ENCODE measurements at places on chromosomes 3 and 15.

DNA sequence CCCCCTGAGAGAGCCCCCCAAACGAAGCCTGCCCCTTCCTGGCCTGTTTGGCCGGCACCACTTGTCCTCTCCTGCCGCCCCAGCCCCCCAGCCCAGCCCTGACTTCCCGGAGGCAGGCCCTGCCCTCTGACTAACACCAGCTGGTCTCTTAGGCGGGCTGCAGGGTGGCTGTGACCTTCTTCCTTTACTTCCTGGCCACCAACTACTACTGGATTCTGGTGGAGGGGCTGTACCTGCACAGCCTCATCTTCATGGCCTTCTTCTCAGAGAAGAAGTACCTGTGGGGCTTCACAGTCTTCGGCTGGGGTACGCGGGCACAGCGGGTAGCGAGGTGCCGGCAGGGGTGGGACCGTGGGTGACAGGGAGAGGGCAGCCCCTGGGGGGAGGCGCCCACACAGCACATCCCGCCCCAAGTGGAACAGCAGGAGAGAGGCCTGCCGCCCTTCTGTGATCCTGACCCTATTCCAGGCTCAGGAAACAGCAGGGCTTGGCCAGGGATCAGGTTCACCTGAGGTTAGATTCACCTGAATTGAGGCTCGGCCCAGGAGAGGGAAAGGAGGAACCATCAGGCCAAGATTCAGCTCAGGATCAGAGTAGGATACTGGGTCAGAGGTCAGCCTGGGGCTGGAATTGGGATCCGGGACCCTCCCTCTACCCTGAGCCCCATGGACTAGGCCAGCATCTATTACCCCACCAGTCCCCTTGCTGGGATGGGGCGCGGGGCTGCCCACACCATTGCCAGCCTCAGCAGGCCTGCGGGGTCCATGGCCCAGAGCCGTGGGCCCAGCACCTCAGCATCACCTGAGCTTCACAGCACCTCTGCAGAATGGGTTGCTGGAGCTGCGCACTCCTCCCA is 21.9 kb downstream of the PTH1R start:
- DNase-seq, result no peak

- no peak for DNase-seq
Measured at GRCh38 chr3:123767009-123767372, 117.1 kb downstream of the MYLK start.

GRCh38 chr3:185067173-185067572 is 85.7 kb downstream of the C3orf70 start:
- no peak for DNase-seq

GRCh38 chr3:83683937-83684598 is 1274.7 kb upstream of the CADM2 start:
- DNase-seq, result no peak

GRCh38 chr15:43439268-43439667 is 53.7 kb downstream of the TP53BP1 start:
- no peak for DNase-seq

DNA sequence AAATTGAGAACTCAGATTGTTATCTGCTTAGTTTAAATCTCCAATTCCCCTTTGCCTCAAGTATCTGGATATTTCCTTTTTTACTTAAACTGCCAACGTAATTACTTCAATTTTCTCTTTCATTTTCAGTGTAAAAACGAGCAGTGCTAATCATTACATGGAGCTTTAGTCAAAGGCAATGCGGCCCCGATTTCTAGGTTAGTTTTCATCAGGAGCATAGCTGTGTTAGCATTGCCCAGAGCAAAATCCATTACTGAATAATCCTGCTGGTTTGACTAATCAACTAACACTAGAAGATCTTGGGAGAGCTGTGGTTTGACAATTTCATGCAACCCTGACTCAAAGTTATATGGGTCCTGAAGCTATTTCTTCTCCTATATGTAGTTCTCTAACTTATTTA is 46.2 kb downstream of the ZPLD1 start:
- no peak for DNase-seq

- DNase-seq, result no peak
Measured at GRCh38 chr15:91077029-91077428, 23.0 kb upstream of the SV2B start.

DNA sequence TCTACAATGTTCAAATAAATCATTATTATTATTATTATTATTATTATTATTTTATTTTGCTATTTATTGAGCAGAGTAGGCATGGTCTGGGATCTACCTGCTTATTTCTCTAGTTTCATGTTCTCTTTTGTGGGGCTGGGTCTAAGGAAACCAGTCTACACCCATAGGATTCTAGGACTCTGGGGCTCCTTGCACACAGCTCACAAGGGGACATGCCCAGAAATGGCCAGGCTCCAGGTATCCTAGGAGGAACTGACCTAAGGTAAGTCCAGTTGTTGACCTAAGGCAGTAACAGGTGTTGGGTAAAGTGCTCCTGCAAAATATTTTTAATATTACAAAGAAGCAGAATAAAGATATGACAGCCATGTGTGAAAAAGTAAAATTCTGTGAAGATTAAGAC is 149.6 kb upstream of the TBL1XR1 start:
- DNase-seq, result no peak

- DNase-seq, result no peak
Measured at GRCh38 chr15:39850436-39850835, 67.8 kb upstream of the FSIP1 start.

GRCh38 chr3:102112704-102113230 is 263.5 kb downstream of the NFKBIZ start:
- no peak for DNase-seq

- DNase-seq, result no peak
Measured at GRCh38 chr3:195040773-195041520, 230.0 kb downstream of the XXYLT1 start.

DNA sequence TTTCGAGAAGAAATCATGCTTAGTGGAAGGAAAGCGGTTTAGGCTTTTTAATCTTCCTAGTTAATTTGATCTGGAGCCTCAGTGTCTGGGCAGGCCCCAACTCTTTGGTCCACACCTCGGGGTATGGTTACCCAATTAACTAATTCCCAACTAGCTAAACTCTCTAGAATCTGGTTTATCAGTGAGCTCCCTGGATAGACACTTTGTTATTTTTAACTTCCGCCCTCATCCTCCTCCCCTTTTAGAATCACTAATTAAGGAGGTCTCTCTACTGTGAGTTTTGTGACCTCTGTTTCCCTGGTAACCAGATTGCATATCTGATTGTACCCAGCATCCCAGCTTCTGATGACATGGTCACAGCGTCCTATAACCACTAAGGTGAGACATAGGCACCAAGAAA is 112.2 kb downstream of the RARB start:
- no peak for DNase-seq
